ENCODE measurements at places on chromosomes 5 and 9. TPM values are rescaled to one million over a fixed set of nuclear protein-coding genes. Genes with fewer than 3 reads are reported as not detected.
A peak's percentile ranks its signal among the peaks of the same experiment; 100 is the strongest.

DNA sequence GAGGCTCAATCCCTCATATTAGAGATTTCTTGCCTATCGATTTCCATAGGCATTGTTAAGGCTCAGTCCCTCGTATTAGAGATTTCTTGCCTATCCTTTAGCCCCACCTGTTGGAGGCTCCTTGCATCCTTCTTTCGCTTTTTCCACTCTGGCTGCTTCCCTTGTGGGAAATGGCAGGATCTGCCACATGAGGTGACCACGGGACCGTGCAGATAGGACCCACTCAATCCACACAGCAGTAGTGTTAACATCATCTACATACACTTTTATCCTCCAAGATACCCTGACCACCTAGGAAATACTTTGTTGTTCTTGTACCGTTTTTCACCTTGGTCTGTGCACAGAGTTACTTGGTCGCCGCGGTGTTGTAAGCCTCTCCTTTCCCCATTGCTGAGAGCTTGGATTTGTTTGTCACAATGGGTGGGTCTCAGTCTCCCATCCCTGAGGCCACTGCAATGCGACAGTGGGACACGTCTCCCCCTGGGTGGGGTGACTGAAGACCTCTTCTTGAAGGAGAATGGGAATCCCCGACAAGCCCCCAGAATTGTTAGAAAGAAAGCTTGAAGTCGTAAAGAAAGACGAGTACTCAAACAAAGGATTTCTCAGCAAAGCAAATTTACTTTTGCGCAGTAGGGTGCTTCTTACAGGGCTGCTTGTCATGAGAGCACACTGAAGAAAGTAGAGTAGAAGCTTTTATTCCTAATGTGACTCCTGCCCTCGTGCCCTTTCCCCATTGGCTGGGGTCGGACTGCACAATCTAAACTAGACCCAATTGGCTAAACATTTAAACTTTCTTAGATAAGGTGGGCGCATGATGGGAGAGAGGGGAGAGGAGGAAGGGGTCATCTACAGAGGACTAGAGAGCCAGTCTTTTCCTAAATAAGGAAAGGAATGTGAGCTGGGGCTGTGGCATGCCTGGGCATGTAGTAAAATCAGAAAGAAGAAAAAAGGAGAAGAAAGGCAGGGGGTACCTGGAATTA lies 19.8 kb downstream of the IFT74 start:
- H3K4me1 ChIP-seq, result peaks cover 7% of the 10 kb centered on the region
- DNase-seq, result no peak
- H3K4me3 ChIP-seq, result peak overlapping the region; percentile 58

Gene IFNB1
- total RNA-seq, result not detected

Gene CMYA5
- total RNA-seq, result 1.1 TPM

Gene RPS14
- total RNA-seq, result 1,941 TPM

DNA sequence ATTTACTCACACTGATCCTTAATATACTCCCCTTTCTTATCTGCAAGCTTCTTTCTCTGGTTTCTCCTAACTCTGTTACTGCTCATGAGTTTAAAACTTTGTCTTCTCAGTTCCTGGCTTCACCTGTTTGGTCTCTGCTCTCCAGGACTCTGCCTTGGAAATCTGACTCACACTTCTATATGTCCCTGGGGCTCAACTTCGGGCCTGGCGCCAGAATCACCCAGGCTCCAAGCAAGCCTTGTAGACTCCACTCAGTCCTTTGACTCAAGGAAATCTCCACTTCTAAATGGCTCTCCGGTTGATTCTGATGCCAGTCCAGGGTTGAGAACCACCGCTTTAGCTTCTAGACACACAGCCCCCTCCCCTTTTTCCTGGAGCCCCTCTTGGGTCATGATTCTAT lies 57.8 kb downstream of the TMC1 start:
- peaks cover 1% of the 10 kb centered on the region for H3K36me3 ChIP-seq
- H3K27ac ChIP-seq, result peak overlapping the region; percentile 45
- no peak for DNase-seq
- no peaks in the 10 kb centered on the region for H3K27me3 ChIP-seq

DNA sequence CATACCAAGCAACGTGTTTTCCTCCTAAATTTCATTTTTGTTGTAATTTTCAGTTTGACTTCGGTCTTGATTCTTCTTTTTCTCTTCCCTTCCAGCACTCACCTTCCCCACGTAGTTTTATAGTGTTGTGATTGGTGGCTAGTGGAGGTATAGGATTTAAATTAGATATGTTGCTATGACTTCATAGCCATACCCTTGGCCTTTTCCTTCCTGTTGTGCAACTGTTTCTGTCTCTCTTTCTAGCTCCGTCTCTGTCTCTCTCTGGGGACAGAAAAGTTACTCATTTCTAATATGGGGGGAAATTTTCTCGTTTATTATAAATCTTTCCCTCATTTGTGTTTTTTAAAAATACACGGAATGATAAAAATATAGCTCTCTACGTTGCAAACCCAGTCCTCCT lies 20.6 kb upstream of the C5orf24 start:
- no peak overlapping the region for H3K27ac ChIP-seq
- H3K27me3 ChIP-seq, result no peaks in the 10 kb centered on the region
- peaks cover 7% of the 10 kb centered on the region for H3K36me3 ChIP-seq
- no peak for DNase-seq
- H3K4me3 ChIP-seq, result no peak overlapping the region

Measured in progenitor cell of endocrine pancreas (in vitro differentiated cells).